ENCODE measurements at places on chromosomes 6 and 20.

- DNase-seq = no peak
Observed at GRCh38 chr6:35552285-35552917, 39.7 kb upstream of the TULP1 start.

DNA sequence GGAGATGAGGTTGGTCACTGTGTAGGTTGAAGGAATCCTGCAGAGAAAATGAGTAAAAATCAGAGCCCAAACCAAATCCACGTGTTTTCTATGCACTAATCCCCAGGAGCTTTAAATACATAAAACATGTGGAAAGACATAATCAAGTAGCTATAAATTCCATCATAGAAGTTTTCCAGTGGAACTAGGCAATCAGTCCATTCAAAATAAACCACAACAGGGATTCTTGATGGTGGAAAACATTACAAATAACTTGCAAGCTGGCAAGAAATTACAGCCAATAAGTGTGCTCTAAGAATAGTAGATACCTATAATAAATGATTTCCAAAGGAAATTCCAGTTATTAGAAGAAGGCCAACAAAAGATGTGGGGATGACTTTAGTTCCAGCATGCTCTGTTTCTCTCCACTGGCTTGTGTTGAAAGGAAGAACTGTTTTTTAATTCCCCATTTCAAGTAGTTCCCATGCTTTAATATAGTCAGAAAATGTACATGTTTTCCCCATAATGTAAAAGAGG lies 49.8 kb upstream of the ADGRG6 start:
- DNase-seq = no peak

DNA sequence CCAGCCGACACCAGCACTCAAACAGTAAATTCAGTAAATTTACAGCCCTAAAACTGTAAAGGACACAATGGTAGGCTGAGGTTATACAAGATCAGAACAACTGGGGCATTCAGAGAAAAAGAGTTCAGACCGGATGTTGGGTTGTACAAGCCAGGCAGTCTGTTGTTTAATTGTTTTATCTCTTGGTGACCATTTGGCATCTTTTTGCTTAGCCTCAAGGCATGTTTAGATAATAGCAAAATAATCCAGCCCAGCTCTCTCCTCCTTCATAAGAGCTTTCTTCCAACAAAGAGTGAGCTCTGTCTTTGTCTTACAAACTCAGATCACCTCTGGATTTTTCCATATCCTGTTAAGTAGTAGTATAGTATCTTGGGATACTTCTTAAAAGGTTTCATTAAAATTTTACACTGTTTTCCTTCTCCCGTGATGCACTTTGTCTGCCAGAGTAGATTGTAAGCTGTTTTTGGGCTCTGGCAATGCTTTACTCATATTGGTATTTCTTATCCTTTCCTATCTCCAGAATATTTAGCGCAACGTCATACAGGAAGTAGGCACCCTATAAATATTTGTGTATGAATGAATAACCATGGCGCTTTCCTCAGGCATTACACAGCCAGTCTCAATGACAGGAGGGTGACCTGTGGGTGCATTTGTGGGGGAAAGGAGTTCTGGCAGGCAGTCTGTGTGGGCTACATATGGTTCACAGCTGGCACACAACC lies 35.6 kb upstream of the TRAM2 start:
- no peak for DNase-seq

DNA sequence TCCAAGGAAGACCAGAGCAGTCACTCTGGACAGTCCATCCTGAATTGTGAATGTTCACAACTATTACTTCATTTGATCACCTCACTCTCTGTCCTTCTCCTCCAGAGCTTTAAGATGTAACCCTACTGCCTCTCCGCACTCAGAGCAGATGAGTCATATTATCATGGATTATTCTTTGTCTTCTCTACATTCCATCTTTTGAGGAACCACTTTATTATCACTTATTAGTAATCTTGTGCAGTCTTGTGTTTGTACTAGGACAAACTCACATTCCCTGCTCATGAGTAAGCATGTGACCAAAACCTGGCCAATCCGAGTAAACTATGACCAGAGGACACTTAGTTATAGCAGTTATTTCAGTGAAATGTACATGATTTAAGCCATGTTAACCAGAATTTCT lies 401.5 kb upstream of the ADGRB3 start:
- DNase-seq = no peak

- no peak for DNase-seq
Observed at GRCh38 chr20:50376888-50377459, 133.2 kb upstream of the PTPN1 start.
